Activated T-cell treated with anti-CD3 and anti-CD28 coated beads, Interleukin-2, amount 50 U/mL, for 4 hours (primary cell): ENCODE measurements at places on chromosomes 3 and 15. TPM values are rescaled to one million over a fixed set of nuclear protein-coding genes. Genes with fewer than 3 reads are reported as not detected.
A peak's percentile ranks its signal among the peaks of the same experiment; 100 is the strongest.

Gene FBXW12
- not detected for total RNA-seq

GRCh38 chr15:76147906-76148570, 88.3 kb downstream of the TMEM266 start:
- peak; percentile 56 for DNase-seq

DNA sequence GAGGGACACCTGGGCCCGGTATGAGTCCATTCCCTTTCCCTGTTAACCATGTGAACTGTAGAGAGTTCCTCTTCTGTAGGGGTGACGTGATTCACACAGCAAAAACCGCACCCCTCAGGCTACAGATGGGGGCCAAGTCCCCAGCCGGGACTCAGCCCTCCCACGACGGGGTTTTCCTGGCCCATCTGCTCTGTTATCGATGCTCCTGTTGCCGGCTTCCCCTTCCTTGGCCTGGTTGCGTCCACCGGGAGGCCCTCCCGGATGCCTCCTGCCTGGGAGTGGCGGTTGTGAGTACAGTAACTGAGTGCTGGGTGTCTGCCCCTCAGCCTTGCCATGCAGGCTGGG, 817 bp upstream of the PLXNA1 start:
- peak; percentile 69 for DNase-seq

GRCh38 chr3:30435861-30436331, 170.5 kb upstream of the TGFBR2 start:
- DNase-seq = no peak

Gene CCR5
- total RNA-seq = 7.2 TPM

DNA sequence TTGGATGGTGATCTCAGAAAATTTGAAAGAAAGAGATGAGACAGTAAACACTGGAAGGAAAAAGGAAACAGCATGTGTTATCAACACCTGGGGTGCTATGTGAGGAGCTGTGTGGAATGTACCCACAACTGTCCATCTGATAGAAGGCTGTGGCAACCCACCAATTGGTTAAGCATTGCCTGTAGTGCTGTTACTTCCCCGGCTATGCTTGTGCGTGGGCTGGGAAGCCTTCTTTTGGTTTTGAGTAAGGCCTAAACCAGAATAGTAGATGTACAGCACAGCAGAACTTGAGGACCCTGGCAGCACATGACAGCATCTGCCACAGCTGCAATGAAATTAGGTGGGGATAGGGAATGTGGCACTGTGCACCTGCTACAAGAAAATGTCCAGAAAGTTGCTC, 184.5 kb downstream of the FHIT start:
- DNase-seq = no peak

Gene SHQ1
- total RNA-seq = 39.2 TPM

DNA sequence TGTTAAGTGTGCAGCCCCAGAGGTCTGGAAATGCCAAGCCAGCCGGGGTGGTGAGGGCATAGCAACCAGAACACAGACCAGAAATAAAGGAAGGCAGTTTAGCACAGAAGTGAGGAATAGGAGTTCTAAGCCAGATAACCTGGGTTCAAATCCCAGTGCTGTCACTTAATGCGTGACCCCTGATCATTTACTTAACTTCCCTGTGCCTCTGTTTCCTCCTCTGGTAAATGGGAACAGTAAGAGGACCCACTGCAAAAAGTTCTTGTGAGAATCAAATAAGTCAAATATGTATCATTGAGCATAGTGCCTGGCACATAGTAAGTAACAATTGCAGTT, 125.2 kb upstream of the ARHGEF3 start:
- no peak for DNase-seq

DNA sequence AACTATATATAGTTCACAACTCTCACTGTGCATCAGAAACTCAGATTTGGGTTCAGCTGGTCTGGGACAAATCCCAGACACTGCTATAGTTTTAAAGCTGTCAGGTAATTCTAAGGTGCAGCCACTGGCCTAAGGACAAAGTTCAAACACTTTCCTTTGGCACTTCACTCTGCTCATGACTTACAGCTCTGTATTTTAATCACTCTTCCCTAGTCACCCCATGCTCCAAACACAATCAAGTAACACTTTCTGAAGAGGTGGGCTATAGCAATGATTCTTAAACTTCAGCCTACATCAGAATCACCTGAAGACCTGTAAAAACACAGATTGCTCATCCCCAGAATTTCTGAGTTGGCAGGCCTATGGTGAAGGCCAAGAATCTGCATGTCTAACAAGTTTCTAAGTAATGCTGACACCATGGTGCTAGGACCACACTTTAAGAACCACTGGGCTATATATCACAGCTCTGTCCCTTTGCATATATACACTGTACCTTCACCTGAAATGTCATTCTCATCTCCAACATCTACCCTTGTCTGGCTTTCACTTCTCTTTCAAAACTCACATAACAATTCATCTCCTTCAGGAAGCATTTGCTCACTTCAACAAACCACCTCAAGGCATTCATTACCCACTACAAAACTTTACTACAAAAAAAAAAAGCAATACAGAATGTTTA, 21.4 kb downstream of the STAG1 start:
- DNase-seq = no peak

- no peak for DNase-seq
Observed at GRCh38 chr15:39409876-39410530, 170.9 kb upstream of the THBS1 start.

Gene RTP3
- total RNA-seq = not detected

- DNase-seq = no peak
Observed at GRCh38 chr15:37995461-37996347, 61.3 kb downstream of the TMCO5A start.

Gene SYNPR
- total RNA-seq = not detected

Gene PROK2
- total RNA-seq = 0.18 TPM

DNA sequence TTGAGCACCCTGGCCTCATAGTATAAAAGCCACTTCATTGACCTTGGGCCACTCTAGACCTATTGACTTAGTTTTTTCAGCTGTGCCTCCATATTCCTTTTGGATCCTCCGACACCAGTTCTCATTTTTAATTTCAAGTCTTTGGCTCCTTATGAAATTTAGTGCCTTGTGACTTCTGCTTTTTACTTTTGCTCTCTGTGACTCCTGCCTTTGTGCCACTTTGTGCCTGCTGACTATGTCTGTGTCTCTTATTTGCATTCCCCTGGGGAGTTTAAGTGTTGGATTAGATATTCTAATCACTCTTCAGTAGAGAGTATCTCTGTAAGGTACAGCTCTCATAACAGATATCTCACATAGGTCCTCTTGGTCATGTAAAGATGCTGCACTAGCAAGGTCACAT, 39.6 kb upstream of the GPR149 start:
- DNase-seq = no peak

DNA sequence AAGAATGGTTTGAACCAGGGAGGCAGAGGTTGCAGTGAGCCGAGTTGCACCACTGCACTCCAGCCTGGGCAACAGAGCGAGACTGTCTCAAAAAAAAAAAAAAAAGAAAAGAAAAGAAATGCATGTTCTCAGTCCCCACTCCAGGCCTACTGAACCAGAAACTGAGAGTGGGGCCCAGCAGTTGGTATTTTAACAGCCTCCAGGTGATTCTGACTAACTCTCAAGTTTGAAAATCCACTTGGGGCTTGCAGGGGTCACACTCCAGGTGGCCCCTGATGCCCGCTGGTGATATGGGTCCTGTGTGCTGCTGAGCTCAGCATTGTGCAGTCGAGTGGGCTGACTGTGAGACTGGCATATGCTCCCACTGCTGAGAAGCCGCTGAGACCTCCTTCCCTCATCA, 133.7 kb upstream of the C2CD4B start:
- DNase-seq = no peak

GRCh38 chr15:38623744-38624143, 59.1 kb upstream of the RASGRP1 start:
- no peak for DNase-seq

Gene RTP4
- 1.5 TPM for total RNA-seq

Gene ANKUB1
- not detected for total RNA-seq

DNA sequence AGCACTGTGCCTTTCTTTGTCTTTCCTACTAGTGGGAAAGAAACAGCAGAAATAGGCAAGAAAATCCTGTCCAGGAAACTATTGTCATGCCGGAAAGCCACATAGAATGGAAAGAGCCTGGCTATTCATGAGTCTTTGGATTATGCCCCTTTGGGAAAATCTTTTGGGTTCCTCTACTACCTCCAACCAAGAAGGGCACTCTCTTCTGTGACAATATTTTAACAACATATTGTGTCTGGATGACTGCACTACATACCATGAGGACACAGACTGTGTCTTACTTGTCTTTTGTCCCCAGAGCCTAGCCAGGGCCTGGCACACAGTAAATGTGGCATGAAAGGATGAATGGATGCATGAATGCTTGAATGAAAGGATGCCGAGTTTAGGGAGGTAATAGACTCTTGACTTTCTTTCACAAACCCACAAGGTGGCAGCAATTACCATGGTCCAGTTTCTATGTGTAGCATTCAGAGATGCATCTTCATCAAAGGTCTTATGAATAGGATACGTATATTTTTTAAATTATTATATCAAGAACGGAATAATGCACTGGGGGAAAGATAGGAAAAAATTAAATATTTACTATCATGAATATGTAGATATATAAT, 30.3 kb downstream of the ARL14 start:
- no peak for DNase-seq

Gene OIP5
- total RNA-seq = 9.5 TPM

Gene IVD
- total RNA-seq = 65.2 TPM

DNA sequence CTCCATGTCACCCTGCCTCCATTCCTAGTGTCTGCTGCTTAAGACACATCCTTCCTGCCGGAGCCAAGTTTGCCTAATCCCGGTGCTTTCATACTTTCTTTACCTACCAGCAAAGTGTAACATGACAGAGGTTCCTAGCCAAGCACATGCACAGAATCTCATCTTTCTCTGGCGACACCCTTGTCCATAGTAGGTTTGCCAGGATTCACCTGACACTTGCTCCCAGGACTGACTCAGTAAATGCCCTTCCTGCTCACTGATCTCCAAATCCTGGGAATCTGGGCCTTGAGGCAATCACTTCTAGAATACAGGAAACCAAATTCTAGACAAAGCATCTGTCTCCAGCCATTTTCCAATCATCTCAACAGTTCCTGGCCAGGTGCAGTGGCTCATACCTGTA, 10.2 kb upstream of the NR2E3 start:
- no peak for DNase-seq

Gene ATP2C1
- 51.9 TPM for total RNA-seq

Gene UCN2
- not detected for total RNA-seq

Gene ATP2B2
- 0.05 TPM for total RNA-seq

Gene NAALADL2
- 0.33 TPM for total RNA-seq

- no peak for DNase-seq
Observed at GRCh38 chr15:55992769-55993110, 672 bp downstream of the NEDD4 start.

GRCh38 chr3:31932990-31933389, 48.1 kb downstream of the OSBPL10 start:
- no peak for DNase-seq

Gene SAMMSON
- total RNA-seq = not detected

DNA sequence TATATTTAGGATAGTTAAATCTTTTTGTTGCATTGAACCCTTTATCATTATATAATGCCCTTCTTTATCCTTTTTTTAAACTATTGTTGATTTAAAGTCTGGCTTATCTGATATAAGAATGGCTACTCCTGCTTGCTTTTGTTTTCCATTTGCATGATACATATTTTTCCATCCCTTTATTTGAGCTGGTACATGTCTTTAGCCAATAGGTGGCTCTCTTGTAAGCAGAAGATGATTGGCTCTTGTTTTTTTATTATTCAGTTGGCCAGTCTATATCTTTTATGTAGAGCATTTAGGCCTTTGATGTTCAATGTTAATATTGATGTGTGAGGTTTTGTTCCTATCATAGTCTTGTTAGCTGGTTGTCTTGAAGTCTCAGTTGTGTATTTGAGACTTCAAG, 99.5 kb upstream of the MCTP2 start:
- no peak for DNase-seq

Gene TF
- 8.2 TPM for total RNA-seq

Gene ZCWPW2
- total RNA-seq = not detected

GRCh38 chr15:58403581-58403980, 28.2 kb upstream of the LIPC start:
- DNase-seq = no peak

- no peak for DNase-seq
Observed at GRCh38 chr3:184822654-184823053, 10.7 kb downstream of the VPS8 start.

GRCh38 chr3:65265942-65266590, 578.3 kb upstream of the ADAMTS9 start:
- no peak for DNase-seq

Gene ANKRD34C
- not detected for total RNA-seq
